CD4-positive, alpha-beta T cell treated with Interleukin-15 for 1 hour (primary cell): ENCODE measurements at places on chromosomes 12 and 14.

- DNase-seq: no peak
Observed at GRCh38 chr12:9244894-9245293, 36.7 kb upstream of the PZP start.

- no peak for DNase-seq
Observed at GRCh38 chr14:85529803-85530574, at the start of gene FLRT2. Gene FLRT2, plus strand, starts transcription at chr14:85530144. Its CDS starts 91,371 bp downstream, at chr14:85621515.

DNA sequence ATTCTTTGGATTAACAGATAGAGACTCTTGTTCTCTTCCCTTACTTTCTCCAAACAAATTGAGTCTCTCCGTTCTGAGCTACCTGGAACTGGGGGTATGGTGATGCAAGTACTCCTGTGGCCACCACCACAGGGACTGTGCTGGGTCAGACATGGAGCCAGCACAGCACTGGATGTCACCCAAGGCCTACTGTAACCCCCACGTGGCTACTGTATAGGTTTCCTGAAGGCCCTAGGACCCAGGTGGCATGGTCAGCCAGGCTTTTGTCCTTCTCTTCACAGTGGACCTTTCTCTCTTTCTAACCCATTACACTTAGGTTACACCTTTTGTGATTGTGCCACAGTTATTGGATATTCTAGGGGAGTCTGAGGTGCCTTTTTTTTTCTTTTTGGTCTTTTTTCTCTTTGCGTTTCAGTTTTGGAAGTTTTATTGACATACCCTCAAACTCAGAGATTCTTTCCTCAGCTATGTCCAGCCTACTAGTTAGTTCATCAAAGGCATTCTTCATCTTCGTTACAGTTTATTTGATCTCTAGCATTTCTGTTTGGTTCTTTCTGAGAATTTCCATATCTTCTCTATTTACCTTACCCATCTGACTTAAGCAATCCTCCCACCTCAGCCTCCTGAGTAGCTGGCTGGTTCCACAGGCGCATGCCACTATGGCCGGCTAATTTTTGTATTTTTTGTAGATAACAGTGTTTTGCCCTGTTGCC, 6.0 kb upstream of the KLHDC2 start:
- DNase-seq: no peak

DNA sequence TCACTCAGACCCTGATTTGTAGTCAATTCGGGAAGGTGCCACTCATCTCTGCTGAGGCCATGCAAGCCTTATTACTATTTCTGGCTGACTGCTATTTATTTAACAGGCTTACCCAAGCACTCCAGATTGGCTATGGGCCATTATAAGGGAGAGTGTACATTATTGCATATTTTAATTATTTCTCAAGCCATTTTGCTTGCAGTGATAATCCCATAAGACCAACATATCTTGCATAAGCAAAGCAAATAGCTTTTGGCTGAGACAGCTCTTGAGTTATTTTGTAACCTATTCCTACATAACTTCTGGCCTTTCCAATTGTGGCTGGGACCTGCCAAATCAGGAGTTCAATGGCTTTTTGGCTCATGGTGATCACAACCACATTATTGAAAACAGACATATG, 509.6 kb upstream of the USP15 start:
- DNase-seq: no peak

DNA sequence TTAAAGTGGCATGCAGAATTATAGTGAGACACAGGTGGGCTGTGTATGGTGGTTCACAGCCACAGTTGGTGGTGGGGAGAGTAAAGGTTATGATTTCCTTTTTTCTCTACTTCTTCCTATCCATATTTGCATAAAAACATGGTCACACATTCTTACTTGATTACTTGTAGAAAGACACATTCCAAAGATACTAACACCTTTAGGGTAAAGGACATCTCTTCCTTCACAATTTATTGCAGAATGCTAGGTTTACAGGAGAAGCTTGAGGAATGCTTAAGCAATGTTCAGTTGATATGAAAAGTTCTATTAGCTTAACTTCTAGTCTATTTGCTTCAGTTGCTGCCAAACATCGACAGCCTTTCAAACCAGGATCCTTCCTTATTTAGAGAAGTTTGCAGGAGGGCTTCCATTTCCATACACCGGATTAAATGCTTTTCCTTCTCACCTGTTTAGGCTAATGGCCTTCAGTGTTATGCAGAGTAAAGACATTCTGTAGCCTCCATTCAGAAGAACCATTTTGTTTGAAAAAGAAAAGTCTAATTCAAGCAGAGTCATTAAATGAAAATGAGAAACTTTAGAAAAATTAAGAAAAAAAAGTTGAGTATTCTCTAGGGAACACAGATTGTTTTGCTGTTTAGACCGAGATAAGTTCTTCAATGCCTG, 2.6 kb upstream of the PHC1 start:
- DNase-seq: no peak

DNA sequence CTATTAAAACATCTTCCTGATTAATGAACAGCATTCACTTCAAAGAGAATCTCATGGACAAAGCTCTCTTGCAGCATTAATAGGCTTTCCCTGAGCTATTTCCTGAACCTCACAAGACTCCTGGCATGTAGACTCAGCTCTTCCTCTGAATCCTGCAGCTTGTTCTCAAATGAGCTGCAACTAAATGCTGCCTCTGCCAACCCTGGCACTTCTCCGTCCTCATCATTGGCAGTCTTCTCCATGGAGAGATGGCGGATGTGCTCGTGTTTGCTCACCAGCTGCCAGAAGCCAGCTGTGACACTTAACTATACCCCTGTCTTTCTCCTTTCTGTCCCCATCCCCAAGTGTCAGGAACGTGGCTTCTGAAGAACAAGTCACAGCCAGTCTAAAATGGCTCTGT, 232.1 kb downstream of the FOXN3 start:
- DNase-seq: no peak

DNA sequence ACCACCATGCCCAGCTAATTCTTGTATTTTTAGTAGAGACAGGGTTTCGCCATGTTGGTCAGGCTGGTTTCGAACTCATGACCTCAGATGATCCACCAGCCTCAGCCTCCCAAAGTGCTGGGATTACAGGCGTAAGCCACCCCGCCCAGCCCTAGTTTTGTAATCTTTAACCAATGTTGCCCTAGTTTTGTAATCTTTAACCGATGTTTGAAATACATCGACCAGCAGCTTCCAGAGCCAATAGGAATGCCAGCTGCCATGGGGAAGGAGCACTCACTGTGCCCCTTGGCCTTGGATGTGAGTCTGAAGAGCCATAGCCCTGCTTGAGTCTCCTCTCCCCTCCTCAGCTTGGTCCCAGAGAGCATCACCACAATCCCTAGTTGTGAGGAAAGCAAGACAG, 209.3 kb upstream of the RGS6 start:
- DNase-seq: no peak

GRCh38 chr12:51740536-51740935, 108.0 kb downstream of the FIGNL2 start:
- no peak for DNase-seq

GRCh38 chr14:92591346-92591745, 77.8 kb downstream of the RIN3 start:
- no peak for DNase-seq

GRCh38 chr12:102917026-102917787, at the start of gene PAH:
Gene PAH, minus strand, starts transcription at chr12:102917244. Its CDS starts 114 bp downstream, at chr12:102917130.
- no peak for DNase-seq

DNA sequence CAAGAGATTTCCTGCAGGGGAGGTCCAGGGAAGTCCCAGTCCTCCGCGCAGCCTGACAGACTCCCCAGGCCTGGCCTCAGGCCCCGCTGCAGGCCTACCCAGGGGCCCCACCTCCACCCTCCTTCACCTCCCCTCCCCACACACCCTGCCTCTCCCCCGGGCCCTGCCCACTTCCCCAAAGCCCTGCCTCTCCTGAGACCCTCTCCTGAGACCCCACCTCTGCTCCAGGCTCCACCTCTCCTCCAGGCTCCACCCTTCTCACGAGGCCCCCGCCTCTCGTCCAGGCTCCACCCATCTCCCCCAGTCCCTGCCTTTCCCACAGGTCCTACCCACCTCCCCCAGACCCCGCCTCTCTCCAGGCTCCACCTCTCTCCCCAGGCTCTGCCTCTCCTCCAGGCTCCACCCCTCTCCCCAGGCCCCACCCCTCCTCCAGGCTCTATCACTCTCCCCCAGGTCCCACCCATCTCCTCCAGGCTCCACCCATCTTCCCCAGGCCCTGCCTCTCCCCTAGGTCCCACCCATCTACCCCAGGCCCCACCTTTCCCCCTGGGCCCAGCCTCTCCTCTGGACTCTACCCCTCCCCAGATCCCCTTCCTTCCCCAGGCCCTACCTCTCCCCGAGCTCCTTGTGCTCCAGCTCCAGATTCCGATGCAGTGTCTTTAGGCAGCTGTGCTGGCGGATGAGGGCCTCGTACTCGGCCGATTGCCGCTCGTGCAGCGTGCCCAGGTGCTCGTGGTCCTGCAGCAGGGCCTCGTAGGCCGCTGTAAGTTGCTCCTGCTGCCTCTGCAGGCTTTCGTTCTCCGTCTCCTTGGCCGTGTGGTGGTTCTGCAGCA, 58.8 kb upstream of the GPR68 start:
- peak; percentile 65 for DNase-seq

- DNase-seq: no peak
Observed at GRCh38 chr12:27958675-27959074, 13.9 kb downstream of the PTHLH start.

- DNase-seq: no peak
Observed at GRCh38 chr14:75804570-75805275, 143.7 kb downstream of the TTLL5 start.

- DNase-seq: no peak
Observed at GRCh38 chr12:40793471-40793870, 101.2 kb downstream of the CNTN1 start.

DNA sequence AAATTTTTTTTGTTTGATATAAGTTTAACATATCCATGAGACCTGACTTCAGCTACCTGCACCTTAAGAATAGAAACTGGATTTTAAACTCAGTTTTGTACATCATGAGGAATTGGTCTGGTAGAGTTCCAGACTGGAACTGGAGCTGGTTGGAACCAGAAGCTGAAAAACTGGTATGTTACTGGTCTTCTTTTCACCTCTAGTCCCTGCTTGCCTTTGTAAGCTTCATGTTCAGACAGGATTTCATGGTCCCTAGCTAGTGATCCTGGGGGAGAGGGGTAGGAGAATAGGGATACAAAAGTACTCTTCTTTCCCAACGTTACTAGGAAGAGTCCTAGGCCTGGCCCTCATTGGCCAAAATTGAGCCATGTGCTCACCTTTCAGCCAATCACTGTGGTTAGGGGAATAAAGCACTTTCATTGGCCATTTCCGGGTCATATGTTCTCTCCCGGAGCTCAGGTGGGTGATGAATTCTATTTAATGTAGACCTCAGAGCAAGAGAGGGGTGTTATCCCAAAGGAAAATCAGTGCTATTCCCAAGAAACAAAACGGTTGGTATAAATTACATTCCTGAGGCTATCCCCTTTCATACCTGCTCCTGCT, 36.9 kb upstream of the APPL2 start:
- DNase-seq: no peak

DNA sequence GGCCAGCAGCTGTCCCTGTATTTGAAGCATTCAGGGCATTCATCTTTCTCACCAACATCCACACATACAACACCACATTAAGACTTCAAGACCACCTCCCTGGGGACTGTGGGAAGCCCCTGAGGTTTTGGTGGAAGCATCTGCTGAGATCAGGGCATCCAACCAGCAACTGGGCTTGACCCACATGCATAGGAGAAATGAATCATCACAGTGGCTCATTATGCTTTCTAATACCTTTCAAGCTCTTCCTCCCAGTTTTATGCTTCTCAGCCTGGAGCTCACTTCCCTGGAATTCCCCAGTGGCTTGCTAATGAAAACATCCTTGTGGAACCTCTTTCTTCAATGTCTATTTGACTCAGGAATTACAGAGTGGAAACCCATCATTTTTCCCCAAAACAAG, 21.4 kb upstream of the CMKLR1 start:
- DNase-seq: no peak

GRCh38 chr12:10196210-10196609, 16.5 kb upstream of the GABARAPL1 start:
- peak; percentile 17 for DNase-seq

DNA sequence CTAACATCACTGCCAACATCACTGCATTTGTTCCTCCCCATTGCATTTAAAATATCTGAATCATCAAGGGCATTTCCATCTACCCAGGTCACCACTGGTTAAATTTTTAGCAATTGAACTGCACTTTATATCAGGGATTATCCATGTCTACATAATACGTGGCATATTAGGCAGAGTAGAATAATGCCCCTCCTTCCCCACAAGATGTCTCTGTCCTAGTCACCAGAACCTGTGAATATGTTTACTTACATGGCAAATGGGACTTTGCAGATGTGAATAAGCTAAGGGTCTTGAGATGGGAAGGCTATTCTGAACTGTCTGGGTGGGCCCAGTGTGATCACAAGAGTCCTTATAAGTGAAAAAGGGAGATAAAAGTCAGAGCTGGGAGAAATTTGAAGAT, 181.7 kb upstream of the ARID2 start:
- no peak for DNase-seq

DNA sequence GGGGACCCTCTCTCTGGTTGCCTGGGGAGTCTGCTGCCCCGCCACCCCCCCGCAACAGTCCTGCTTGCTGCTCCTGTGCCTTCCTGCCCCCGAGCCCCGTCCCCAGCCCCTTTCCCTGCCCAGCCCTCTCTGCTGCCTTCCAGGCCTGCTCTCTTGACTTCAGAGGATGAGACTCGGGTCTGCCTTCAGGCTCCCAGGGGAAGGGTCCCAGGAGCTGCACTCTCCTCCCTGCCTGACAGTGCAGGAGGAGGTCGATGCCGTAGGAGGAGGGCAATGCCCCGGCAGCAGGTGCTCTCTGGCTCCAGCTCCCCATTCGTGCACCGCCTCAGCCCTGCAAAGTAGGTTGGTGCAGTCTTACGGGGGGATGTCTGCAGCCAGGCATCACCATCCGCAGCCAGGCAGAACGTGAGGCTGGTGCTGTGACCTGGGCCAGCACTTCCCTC, 185.1 kb upstream of the C14orf180 start:
- DNase-seq: no peak

DNA sequence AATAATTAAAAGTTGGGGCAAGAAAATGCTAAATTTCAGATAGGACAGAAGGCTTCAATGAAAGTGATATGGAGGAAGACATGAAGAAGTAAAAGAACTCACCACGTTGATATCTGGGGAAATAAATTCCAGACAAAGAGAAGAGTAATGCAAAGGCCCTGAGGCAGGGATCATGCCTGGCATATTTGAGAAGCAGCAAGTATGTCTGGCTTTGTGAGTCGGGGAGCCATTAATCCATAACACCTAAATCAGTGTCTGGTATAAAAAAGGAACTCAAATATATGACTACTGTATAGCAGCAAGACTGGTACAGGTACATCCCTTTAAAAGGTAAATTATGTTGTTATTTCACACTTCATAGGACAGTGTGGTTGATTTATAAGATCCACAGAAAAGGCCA, 16.4 kb downstream of the BAZ1A start:
- DNase-seq: no peak
